ENCODE measurements at places on chromosomes 7 and 10.

- DNase-seq, result peak; percentile 68
These were observed 718 bp upstream of the CTBP2 start for GRCh38 chr10:125160856-125161706.

GRCh38 chr7:91837397-91838070 is 43.0 kb downstream of the MTERF1 start:
- no peak for DNase-seq

DNA sequence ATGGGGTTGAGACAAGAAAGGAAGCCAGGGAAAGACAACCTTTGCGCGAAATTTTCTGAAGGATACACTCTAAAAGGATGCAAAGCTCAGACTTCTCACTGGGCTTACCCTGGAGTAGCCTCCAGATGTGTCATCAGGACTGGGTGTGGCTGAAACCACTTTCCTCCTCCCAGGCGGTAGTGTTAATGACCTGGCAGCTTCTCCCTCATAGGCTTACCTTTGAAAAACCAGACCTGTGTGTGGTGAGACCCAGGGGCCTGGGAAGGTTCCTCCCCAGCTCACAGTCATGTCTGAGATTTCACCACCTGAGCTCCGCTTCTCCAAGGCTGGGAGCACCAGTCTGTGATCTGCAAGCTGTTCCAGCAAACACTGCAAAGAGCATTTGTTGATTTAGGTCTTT is 93.7 kb downstream of the EPC1 start:
- no peak for DNase-seq

- peak; percentile 94 for DNase-seq
These were observed 74.4 kb upstream of the RSU1 start for GRCh38 chr10:16891375-16892313.

GRCh38 chr10:10528563-10528910 is 489.1 kb upstream of the CELF2 start:
- DNase-seq, result no peak

DNA sequence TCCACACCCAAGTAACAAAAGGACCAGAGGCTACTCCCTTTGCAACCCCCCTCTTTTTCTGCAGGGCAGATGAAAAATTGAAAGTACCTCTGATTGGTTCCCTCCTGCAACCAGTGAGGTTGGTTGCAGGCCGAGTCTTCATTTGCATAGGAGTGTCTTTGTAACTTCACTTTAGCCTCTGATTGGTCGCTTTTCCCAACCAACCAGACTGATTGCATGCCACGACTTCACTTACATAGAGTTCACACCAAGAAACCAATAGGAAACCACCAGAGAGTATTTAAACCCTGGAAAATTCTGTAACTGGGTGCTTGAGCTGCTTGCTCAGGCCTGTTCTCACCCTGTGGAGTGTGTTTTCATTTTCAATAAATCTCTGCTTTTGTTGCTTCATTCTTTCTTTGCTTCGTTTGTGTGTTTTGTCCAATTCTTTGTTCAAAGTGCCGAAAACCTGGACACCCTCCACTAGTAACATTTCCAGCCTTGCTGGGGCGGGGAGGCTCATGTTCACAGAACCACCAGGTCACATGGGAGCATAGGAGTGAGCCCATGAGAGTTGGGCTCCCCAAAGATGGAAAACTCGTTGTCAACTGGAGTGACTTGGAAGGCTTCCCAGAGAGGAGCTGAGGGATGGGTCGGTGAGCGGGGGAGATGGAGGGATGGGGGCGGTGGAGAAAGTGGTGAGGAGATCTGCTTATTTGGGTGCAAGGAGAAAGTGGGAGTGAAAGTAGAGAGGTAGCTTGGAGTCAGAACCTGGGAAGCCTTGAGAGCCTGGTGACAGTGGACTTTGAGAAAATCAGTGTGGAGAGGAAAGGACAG is 223.6 kb downstream of the GFRA1 start:
- no peak for DNase-seq
